ENCODE measurements at places on chromosomes 2 and 18.

- DNase-seq: no peak
Measured at GRCh38 chr2:180158961-180159360, 151.9 kb upstream of the CWC22 start.

DNA sequence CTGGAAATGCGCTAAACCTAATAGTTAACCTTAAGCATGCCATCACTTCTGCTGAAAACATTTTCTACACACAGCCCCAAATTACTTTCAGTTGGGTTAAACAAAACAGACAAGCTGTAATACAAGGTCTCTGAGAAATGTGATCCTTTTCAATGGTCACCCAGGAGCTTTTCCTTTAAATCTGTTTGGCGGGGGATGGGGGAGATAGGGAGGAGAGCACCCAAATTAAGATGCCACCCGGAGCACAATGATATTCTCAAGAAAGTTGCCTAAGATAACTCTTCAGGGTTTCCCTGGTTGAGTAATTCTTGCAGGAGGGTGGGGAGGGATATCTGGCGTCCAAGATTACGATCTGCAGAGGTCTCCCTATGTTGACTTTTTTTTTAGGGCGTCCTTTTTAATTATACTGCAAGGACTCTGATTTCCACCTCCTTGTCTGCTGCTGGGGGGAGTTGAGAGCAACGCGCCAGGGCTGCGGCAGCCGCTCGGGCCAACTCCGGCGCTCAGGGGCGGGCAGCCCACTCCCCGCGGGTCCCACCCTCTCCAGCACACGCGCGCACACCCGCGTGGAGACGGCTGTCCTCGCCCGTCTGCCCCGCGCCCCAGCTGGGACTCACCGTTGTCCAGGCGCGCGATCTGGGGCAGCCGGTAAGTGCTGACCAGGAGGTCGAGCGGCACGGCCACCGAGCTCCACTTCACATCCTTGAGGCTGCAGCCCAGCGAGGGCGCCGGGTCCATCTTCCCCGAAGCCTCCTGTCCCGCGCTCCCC is 807 bp downstream of the GAREM1 start:
- DNase-seq: no peak

GRCh38 chr2:47177043-47177565 is 22.0 kb upstream of the STPG4 start:
- DNase-seq: no peak

DNA sequence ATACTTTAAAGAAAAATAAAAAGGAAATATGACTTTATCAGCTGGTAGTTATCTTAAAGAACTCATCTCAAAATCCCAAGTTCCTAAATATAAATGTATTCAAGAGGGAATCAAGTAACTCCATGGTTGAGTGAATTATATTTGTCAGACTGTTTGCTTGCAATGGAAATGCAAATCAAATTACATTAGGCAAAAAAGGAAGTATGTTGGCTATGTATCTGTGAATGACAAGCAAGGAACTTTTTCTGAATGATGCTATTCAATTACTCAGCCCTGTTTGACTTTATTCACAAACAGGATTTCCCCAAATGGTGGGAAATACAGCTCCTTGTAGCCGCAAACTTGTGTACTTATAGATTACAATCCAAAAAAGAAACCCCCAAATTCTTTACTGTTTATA is 309.1 kb downstream of the ARL6IP6 start:
- DNase-seq: no peak

- DNase-seq: no peak
Measured at GRCh38 chr2:173963323-173963816, 1.8 kb downstream of the SP3 start.

DNA sequence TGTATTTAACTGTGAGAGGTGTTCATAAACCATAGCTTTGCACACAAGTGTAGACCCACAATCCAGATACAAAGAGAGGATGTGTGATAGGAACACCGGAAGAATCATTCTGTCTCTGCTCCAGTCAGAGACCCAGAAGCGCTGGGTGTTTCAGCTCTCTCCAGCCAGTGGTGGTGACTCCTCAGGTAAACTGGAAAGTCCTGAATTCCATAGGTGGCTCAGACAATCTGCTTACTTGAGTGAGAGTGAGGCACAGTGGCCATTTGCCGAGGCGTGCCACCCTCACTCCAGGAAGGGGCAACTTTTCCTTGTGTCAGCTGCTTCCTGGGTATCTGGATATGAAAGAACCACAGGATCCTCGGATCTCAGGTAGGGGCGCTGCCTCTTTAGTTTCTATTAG is 171.5 kb downstream of the KCNS3 start:
- no peak for DNase-seq

DNA sequence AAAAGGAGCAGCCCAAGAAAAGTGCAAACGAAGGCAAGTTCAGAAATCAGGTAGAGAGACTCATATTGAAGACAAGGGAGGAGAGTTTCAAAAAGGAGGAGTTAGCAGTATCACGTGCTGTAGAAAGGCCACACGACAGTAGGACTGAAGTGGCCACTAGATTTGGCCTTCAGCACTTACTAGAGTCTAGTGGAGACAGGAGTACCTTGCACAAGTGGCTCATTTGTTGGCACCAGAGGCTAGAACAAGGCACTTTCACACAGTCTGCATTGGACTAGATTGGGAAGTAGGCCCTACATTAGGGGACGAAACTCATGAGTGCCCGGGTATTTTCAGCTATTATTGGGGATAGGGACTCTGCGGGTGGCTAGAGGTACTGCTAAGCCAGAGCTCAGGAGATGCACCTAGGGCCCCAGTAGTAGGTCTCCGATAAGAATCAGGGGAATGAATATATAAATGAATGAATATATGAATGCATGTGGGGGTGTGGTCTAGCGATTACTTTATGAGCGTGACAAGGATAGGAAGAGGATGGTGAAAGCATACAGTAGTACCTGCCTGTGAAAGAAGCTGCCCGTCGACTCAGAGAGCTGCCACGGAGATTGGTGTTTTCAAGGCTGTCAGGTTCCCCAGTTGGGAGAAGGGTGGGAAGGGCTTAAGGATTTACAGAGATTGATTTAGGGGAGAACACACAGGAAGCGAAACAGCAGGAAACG is 1.4 kb upstream of the NCOA1 start:
- no peak for DNase-seq

GRCh38 chr2:119261493-119262225 is 38.0 kb downstream of the STEAP3 start:
- no peak for DNase-seq

GRCh38 chr2:234580686-234581085 is 83.8 kb upstream of the ARL4C start:
- no peak for DNase-seq

GRCh38 chr2:71256421-71256820 is 29.5 kb upstream of the PAIP2B start:
- no peak for DNase-seq

DNA sequence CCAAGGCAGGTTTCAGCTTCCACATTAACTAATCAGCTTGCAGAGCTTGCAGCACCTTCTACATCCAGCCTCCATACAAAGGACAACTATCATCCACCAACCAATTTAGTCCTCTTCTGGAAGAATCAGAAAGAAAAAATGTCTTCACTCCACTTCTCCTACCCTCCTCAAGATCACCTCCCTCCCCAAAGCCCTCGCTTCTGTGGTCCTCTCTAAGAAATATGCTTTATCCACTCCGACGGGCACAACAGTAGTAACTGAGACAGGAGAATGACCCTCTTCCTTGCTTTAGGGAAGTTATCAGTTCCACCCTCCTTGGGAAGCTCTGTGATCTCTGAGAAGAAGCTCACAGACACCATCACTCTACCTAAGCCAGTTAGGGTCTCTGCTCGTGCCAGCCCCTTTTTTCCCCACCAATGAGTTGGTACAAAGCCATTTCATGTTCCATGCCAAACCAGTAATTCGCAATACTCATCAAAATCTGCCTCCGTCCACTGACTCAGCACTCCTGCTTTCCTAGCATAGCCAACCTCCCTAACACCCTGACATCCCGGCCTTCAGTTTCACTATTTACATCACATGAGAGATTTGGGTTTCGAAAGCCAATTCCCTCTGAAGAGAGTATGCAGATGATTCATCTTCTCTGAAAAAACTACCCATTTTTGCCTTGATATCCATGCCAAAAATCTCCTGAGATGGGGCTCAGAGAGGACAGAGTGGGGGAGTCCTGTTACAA is 114.1 kb upstream of the PKDCC start:
- DNase-seq: no peak

DNA sequence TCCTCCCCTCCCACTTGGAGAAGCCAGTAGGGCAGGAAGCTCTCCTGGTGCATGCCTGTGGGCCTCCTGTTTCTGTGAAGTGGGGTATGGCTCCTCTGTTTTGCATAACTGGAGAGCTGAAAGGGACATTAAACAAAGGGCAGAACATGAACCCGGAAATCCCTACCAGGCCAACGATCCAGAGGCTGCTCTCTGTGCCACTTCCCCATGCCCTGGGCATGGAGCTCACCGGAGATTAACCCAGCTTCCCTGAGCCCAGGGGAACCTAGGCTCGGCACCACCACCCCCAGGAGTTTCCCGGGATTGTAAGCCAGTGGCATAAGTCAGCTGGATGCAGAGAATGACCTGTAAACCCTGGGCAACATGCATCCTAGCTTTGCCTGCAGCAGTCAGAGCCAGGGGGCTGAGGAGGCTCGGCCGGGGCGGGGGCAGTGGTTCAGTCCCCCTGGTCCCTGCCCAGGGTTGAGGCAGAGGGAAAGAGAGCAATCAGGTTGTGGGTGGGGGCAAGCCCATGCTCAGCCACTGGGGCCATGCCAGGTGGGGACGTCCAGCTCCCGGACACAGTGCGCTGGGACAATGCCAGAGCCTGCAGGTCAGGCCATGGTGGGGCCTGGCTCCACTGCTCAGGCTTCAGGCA is 49.5 kb downstream of the TIMM21 start:
- no peak for DNase-seq

GRCh38 chr18:9120796-9121195 is 15.8 kb upstream of the ANKRD12 start:
- DNase-seq: no peak

DNA sequence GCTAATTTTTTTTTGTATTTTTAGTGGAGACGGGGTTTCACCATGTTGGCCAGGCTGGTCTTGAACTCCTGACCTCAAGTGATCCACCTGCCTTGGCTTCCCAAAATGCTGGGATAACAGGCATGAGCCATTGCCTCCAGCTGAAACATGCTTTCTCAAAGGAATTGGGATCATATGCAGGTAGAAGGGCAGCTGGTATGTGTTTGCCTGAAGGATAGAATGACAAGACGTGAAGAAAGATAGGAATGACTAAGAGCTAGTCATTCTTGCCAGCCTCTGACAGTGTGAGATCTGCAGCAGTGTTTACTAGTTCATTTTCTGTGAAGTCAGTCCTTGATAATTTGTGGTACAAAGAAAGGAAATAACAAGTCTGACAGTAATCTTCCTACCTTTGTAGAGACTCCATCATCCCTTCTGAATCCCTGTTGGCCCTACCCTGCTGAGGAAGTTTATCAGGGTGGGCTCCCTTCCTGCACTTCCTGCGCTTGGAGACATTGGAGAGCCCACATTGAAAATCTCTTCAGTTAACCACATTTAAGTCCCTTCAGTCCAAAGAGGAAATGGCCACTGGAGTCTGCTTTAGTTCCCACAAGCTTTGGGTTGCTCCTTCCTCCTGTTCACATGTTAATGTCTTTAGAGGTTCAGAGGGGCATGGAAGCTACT is 14.7 kb downstream of the CFLAR start:
- DNase-seq: no peak

GRCh38 chr2:106350980-106351379 is 117.2 kb downstream of the RGPD3 start:
- no peak for DNase-seq

DNA sequence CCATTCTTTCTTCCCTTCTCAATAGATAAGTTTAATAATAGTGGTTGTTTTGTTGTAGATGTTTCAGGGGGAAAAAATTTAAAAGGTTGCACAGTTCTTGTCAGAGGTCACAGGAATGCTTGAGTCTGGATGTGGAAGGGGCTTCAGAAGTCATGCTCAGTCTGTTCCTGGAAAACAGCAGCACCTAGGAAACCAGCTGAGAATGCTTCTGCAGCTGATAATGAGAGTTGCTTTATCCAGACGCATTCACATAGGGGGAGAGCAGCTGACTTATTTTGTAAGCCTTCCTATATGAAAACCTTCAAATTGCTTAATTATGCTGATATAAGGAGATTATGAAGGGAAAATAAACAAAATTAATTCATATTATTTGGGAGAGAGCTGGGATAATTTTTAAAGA is 235.5 kb downstream of the GULP1 start:
- DNase-seq: no peak

- no peak for DNase-seq
Measured at GRCh38 chr2:85180322-85181133, 47.3 kb downstream of the TCF7L1 start.

GRCh38 chr2:133265432-133265949 is 302.8 kb downstream of the NCKAP5 start:
- DNase-seq: no peak

GRCh38 chr2:44938287-44939105 is 3.0 kb upstream of the SIX3 start:
- no peak for DNase-seq

GRCh38 chr2:190882856-190883582 is 2.4 kb downstream of the GLS start:
- DNase-seq: no peak

- DNase-seq: no peak
Measured at GRCh38 chr2:98502556-98503335, 58.1 kb downstream of the INPP4A start.

DNA sequence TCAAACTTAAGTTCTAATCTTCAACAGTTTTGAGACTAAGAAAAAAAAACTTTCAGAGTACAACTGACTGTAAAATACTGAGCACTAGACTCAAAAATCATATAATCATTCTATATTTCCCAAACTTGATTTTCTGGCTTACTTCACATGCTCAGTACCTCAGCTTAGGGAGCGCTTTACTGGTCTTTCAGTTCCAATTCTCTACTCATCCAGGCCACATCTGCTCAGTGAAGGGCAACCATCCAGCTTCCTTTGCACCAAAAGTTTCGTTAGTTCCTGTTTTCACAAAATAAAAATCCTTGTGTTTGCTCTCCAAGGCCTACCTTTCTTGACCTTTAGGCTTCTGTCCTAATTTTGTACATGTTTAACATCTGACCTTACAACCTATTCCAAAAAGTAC is 287.6 kb upstream of the LRRTM1 start:
- DNase-seq: no peak
